ENCODE measurements at places on chromosomes 1 and 21.

DNA sequence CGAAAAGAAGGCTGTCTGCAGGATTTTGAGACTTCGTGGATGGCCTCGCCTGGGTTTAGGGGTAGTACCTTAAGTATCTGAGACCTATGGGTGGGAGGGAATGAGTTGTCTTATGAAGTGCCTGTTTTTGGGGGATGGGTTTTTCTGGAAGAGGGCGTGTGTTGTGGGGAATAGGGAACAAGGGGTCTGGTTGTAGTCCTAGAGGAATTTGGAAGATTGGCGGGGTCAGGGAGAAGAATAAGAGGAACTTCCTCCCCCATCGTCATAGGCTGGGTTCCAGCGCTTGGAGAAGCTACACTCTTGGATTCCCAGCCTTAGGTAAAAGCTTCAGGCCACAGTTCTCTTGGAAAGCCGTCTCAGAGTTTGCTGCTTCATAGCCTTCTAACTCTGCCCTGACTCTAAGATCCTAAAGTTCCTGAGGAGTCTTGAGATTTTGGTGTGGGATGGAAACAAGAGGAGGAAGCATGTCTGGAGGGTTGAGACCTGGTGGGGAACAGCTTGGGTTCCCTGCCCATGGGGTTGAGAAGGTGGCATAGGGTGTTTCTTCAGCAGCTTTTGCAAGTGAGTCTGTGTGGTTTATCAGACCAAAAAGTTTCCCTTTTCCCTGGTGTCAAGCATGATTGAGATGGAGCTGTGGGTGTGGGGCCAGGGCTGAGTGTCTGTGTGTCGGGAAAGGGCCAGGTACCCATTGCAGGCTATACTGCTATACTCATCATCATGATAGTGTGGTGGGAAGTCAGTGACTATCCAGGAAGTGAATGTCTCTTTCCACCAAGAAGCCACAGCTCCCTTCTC lies 1.8 kb downstream of the VANGL2 start:
- no peak for DNase-seq

- DNase-seq = no peak
Measured at GRCh38 chr1:246151796-246152434, 355.2 kb downstream of the SMYD3 start.

- no peak for DNase-seq
Measured at GRCh38 chr1:218262259-218262658, 22.8 kb upstream of the RRP15 start.

DNA sequence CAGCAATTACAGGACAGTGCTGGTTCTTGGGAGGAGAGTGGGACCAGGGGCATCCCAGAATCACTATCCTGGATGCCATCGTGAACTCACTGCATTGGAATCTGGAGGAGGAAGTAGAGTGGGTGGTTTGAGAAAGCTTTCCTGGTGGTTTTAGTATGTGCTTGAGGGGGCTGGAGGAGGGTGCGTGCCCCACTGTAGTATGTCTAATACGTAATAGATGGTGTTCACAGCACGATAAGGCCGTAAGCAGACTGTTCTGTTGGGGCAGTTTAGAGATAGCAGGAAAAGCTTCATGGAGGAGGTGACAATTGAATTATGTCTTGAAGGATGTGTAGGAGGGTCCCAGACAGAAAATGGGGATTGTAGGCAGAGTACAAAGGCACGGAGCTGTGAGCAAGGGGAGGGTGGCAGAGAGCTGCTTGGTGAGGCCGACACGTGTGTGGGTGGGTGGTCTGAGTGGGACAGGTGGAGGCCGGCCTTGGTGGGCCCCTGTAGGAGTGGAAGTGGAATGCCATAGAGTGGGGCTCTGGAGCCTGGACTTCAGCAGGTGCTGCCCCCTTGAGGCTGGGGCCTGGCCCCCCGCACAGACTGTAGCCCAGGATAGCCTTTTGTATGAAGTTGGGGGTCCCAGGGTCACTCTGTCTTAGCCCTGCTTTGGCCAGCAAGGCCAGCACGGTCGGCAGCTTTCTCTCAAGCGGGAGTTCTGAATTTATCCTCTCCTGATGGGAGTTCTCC lies 37.0 kb downstream of the IL6R start:
- no peak for DNase-seq

GRCh38 chr1:77560741-77561140 lies 121.7 kb downstream of the ZZZ3 start:
- DNase-seq = no peak

DNA sequence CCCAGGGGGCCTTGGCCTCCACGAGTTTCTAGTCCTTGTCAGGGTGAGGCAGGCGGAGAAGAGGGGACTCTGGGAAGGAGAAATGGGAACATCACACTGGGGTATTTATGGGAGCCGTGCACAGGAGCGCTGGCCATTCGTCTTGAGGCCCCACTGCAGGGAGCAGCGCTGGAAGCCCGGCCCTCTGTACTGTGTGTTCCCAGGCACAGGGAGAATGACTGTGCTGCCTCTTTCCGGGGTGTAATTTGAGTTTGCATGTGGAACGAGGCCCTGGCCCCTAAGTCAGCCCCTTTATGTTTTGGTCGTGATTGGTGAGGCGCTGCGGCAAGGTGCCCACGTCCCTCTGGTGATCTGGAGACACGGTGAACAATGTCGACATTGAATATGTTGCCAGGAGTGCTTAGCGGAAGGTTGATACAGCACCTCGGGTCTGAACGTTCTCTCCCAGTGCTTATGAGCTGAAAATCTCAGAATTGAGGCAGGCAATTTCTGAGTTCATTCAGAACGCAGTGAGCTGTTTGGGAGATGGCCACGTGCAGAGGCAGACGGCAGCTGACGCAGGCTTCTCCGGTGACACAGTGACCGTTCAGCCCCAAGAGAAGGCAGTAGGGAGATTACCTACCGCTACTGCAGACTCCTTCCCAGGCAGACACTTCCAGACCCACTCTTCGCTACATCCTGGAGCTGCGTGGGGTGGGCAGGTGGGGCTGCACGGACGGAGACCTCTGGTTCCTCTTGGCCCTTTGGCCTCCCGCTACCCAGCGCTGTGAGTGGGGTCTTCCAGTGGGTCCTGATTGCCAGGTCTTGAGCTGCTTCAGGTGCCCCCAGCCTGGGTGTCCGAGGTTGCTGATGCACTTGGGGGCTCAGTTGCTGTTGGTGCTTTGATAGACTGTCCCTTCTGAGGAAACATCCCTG lies 265.8 kb downstream of the CAMTA1 start:
- no peak for DNase-seq

- no peak for DNase-seq
Measured at GRCh38 chr1:51433972-51434510, 85.0 kb downstream of the EPS15 start.

DNA sequence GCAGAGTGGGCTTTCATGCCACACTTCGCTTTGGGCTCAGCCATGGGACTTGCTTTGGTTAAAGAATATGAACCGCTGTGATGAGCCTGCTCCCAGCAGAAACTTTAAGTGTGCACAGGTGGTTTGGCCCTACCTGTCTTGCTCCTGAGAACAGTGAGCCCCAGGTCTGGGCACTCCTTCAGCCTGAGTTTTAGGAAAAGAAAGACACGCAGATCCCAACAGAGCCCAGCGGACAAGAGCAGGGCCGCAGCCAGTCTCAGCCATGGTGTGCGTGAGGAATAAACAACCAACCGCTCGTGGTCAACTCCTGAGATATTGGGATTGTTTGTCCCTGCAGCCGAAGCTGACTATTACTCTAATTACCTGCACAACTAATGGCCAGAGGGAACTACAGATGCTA lies 217.1 kb upstream of the C1orf174 start:
- DNase-seq = no peak

GRCh38 chr1:213376862-213377372 lies 325.9 kb downstream of the RPS6KC1 start:
- DNase-seq = no peak

- no peak for DNase-seq
Measured at GRCh38 chr1:55195521-55196233, 19.5 kb downstream of the USP24 start.

GRCh38 chr1:26829184-26829911 lies 2.9 kb downstream of the ZDHHC18 start:
- DNase-seq = no peak

DNA sequence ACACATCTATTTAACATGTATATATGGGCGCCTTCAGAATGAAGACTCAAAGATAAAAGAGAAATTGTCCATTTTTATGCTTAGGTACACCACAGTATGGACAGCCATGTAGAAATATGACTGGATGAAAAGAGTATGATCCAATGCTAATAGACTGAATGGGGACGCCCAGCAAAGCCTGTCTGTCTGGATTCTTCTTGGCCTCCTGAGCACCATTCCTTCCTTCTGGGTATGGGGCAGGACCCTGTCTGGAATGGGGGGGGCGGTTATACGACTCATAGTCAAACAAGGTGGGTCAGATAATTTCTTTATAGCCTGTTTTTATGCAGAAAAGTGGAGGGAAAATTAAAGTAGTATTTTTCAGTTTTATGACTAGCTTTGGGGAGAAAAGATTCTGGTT lies 81.2 kb upstream of the ABCD3 start:
- DNase-seq = no peak

DNA sequence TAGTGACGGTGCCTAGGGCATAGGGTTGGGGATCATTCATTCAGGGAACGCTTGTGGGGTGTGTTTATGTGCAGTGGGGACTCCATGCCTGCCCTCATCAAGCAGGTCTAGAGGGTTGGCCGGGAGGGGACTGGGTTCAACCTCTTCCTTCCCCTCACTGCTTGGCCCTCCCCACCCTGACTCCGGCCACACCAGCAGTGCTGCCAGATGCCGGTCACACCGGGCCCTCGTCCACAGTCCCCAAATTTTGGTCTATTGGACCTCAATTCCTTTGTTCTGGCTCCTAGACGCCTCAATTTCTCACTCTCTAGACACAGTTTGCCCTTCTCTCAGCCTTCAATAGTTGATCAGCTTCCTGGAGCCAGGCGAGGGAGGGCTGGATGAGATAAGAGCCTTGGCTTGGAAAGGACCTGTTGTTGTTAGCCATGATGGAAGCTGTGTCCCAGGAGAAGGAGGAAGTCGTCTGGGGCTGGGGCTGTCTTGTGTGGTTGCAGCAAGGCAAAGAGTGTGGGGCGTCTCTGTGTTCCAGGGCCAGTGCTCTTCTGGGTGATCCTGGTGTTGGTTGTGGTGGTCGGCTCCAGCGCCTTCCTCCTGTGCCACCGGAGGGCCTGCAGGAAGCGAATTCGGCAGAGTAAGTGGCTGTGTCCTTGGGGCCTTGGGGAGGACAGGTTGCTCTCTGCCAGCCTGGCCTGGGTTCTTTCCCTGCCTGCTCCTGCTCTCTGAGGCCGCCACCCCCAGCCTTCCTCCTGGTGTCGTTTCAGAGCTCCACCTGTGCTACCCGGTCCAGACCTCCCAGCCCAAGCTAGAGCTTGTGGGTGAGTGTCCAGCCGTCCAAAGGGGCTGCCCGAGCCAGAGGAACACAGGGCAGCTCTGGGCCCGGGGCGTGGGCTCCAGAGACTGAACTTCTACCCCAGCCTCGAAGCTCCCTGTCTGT lies 41.1 kb upstream of the TNFRSF1B start:
- no peak for DNase-seq

DNA sequence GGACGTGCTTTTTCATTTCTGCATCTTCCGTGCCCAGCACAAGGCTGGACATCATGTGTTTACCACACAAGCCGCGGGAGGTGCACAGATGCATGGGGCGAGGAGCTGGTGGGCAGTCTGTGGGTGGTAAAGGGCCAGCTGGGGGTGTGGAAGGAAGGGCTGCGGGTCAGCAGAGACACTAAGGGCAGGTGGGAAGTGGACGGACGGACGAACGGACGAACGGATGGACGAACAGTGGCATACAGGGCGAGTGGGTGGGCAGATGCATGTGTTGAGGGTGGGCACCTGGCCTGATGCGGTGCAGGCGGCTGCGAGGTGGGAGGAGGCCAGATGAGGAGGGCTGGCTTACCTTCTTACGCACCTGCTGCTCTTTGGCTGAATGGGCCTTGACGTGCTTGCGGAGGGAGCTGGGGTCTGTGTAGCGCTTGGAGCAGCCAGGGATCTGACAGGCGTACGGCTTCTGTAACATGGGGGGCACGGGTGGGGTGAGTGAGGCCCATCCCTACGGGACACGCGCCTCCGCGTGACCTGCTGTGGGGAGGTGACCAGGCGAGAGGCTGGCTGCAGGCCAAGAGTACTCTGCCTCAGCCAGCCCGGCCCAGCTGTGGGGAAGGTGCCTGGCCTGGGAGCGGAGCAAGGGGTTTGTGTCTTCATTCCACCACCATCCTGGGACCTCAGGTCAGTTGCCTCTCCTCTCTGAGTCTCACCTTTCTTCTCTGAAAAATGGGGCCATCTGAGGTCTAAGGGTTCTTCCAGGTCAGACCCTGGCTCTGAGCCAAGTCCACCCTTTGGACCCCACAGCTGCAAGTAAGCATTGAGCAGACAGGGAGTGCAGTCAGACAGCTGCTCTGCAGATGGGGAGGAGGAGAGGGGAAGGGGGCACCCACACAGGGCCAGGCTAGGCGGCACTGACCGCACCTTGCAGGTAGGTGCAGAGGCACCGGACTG lies 65.5 kb downstream of the DMRTB1 start:
- DNase-seq = no peak

- DNase-seq = no peak
Measured at GRCh38 chr1:207883660-207884250, 27.2 kb downstream of the CD34 start.
